Stimulated activated CD8-positive, alpha-beta memory T cell treated with anti-CD3 and anti-CD28 coated beads, Interleukin-4, amount 100 ng/mL, for 48 hours (primary cell): ENCODE measurements at places on chromosomes 12 and 14.

DNA sequence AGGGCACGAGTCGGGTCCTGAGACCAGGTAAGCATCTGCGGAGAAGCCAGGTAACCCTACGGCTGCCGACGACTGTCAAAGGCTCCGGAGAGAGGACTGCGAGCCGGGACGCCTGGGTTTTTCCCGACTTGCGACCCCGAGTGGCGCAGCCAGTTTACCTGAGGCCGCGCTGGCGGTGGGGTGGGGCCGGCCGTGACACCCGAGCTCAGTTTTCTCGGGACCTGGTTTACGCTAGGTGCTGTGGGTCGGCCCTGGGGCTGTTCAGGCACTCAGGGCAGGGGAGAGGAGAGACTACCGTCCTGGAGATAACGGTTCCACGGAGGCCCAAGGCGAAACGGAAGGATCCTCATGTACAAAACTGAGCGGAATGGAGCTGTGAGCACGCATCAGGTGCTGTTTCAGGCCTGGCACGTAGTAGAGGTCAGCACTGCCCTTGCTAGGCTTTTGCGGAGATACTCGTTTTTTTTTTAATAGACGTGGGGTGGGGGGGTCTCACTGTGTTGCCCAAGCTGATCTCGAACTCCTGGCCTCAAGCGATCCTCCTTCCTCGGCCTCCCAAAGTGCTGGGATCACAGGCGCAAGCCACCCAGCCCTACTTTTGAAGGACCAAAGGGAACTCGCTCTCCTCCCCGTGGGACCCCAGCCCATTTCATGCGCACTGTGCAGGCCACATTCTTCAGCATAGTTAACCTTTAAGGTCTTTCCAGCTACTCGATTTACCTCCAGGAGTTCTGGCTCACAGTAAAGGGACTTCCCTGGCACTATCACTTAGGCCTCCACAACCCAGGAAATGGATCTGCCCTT lies 471 bp downstream of the MTRFR start:
- DNase-seq = no peak

- DNase-seq = no peak
Measured at GRCh38 chr12:93107514-93108312, 178.6 kb upstream of the EEA1 start.

DNA sequence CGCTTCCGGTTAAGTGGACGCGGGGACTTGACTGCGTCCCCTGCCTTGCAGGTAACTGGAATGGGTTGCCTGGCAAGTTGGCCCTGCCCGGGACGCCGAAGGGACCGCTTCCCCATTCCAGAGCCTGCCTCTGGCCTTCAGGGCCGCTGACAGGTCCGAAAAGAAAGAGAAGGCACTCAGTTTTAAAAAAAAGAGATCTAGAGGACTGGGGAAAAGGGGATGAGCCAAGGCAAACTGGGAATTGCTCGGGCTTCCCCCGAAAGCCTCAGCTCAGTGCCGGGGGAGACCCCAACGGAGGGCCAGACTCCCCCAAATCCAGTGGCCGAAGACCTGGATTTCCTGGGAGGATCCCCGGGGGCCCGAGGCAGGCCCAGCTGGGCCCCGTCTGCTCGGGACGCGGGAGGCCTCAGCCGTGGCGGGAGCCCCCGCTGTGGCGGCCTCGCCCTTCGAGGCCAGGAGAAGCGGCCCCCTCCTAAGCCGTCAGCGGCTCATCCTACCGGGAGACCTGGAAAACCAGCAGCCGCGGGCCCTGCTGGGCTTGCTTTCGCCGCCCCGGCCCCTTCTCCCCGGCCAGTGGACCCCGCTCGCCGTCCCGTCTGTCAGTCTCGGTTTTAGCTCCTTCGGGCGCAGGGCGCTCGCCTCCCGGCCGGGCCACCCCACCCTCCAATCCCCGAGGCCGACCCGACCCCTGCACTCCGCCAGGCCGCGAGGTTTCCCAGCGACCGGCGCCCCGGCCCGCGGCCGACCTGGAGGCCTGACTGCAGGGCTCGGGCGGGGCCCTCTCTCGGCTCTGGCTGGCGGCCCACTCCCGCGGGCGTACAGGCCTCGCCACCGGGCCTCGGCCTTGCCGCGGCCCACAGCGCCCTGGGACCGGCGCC lies 12.5 kb downstream of the OTX2 start:
- DNase-seq = no peak

DNA sequence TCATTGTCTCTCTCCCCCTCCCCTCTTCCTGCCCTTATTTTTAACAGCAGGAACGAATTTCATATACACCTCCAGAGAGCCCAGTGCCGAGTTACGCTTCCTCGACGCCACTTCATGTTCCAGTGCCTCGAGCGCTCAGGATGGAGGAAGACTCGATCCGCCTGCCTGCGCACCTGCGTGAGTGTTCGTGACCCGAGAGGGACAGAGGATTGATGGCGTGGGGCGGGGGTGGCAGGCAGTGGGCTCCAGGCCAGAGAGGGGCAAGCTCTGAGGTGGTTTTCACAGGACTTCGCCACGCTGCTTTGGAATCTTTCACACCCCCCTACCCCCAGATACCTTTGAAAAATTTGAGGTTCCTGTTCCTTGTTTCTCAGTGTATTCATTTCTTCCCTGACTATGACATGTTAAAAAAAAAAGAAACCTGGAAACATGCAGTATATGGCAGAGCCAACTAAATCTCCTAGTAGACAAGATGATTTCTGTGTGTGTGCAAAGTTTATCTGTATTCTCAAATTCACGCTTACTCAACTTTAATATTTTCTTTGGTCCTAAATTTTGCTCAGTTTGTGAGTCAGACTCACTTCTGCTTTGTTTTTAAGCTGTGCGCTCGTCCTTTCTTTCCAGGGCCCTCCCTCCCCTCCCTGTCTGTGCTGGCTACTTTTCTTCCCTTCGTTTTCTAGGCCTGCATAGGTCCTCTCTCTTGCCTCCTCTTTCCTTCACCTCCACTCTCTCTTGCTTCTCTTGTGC lies 103.1 kb downstream of the ETV6 start:
- DNase-seq = no peak

DNA sequence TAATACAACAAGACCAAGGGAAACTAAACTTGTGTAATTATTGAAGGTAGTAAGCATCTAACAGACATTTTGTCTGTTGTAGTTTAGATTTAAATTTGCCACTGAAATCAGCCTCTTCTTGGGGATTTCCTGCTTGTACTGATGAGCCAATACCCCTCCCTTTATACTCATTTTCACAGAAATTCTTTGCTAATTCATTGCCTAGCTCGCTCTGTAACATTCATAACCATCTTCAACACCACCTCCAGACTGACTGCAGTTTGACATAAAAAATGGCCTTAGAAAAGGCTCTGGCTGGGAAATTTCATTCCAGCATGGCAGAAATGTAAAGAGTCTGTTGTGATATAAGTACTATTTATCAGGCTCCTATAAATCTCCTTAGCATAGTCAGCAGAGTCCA lies 109.7 kb upstream of the FLRT2 start:
- DNase-seq = no peak

- no peak for DNase-seq
Measured at GRCh38 chr14:103094406-103095209, at the start of gene EXOC3L4. TSS of gene EXOC3L4 (plus strand) at chr14:103094725. CDS start at chr14:103100220, 5,495 bp downstream.

DNA sequence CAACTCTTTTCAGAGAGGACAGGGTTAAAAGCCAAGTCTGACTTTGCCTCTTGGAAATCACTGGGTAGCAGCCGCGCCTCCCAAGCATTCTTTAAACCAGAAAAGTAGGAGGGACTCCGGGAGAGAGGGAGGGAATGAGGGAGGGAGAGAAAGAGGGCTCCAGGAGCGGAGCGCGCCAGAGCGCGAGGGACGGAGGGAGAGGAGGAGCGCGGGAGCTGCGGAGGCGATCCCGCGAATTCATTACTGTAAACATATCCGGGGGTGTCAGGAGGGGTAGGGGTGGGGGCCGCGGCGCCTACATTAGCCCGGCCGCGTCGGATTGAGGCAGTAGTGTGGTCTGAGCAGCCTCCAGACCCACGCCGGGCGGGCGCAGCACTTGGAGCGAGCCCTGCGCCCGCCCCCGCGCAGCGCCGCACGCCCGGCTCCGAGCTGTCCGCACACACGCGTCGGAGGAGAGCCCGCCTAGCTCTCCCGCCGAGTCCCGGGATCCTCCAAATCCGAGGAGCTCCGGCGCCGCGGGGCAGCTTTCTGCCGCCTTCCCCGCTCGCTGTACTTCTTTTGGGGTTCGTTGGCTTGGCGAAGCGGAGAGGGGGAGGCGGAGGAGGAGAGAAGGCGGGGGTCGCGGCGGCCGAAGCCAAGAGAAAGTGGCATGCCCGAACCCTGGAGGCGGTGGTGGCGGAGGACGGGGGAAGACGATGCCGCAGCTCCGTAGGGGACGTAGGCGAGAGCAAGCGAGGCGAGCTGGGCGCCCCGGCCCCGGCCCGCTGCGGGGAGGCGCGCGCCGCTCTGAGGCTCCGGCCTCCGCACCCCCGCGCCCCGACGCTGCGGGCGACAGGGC lies 3.3 kb downstream of the FLRT2 start:
- DNase-seq = no peak

- peak; percentile 90 for DNase-seq
Measured at GRCh38 chr12:124321040-124321481, 26.2 kb downstream of the RFLNA start.

DNA sequence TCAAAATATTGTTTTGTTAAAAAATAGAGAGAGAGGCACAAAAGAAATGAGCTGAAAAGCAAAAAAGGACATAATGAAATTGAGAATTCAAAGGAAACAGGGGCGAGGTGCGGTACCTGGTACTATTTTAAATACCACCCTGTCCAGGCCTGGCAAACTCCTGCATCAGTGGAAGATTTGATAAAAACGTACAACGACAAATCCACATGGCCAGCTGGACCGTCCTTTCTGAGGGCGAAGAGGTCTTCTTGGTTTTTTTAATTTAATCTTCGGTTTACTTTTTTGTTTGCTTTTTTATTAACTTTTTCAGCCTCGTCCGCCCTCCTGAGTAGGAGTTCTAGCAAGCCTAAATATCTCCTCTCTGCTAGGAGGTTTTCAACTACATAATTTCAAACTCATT lies 11.9 kb downstream of the BCL11B start:
- DNase-seq = no peak
